Stimulated activated CD4-positive, alpha-beta T cell treated with anti-CD3 and anti-CD28 coated beads, Interleukin-4, amount 100 ng/mL, for 1 hour (primary cell): ENCODE measurements at places on chromosomes 11 and 22.

DNA sequence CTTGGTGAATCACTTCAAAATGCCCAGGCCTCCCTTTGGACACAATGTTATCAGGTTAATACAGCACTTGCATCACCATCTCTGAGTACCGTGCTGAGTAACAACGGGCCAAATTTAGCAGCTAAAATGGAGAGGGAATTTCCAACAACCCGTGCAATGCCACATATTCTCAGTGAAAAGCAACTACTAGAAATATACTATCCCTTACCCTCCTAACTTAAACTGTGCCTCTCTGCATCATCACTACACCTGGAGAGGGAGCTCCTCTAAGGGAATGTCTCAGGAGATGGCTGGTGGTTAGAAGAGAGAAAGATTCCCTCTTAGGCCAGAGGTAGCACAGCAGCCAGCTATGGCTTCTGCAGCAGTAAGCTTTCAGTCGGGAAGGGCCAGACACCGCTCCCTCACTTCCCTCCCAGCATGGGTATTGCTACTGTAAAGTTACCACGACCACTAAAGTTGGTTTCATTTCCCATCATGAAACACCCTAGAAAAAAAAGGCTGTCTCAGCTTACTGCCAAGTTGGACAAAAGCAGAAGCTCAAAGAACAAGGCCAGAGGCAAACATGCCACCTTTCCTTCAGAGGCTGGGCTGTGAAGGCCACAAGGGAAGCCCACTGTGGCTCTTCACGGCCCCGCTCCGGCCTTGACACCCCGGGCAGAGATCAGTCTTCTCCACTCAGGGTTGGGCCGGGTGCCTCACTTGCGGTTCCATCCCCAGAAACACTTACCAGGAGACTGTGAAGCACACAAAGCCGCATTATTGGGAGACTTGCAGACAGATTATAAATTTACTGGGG lies 3.9 kb downstream of the MAML2 start:
- peak; percentile 31 for DNase-seq

DNA sequence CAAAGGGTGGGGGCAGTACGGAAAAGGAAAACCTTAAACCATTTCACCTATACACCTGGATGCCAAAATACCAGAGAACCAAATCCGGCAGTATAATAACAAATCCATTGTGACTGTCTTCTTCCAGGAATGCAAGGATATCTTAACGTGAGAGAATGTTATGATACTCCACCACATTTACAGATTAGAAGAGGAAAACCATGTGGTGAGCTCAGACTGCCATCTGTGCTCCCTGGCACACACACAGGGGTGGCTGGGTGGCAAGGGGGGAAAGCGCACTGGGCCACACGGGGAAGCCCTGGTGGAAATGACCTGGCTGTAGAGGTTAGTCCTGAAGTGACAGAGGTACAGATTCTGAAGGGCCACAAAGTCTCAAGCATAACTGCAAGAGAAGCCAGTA lies 9.9 kb downstream of the EIF1AD start:
- DNase-seq: no peak

GRCh38 chr22:31917227-31917921 lies 27.0 kb upstream of the YWHAH start:
- DNase-seq: no peak

- DNase-seq: no peak
Measured at GRCh38 chr11:96307776-96308140, 35.2 kb downstream of the MAML2 start.

DNA sequence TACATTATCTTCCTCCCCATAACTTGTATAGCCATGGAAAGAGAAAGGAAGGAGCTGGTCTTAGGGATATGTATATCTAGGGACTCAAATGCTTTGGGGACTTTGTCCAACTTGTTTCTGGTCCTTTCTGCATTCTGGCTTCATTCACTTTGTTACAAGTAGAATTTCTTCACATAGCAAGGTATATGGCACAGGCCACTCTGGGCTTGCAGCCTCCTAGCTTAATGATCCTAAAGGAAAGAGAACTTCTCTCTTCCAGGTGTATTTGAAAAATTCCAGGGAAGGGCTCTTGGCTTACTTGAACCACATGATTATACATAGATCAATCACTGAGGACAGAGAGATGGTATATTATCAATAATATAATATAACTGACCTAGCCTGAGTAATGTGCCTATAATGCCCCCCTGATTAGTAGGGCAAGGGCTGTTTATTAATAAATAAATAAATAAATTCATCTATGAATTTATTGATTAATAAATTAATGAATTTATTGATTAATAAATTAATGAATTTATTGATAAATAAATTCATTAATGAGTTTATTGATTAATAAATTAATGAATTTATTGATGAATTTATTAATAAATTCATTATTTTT lies 48.2 kb upstream of the CEP295 start:
- DNase-seq: no peak

DNA sequence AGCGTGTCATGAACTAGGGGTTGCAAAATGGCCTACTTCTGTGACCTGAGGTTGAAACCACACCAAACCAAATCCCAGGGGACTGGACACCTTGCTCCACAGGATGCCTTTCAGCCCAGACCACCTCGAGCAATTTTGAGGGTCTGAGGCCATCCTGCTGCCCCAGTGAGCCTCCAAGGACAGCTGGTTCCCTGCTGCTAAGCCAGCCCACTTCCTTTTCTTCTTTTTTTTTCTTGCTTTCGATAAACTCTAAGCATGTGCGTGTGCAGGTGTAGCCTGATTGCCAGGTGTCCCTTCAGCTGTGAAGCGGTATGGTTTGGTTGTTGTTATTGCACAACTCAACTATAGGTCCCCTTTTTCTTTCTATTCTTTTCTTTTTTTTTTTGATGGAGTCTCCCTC lies 2.7 kb downstream of the CRYBB1 start:
- no peak for DNase-seq

DNA sequence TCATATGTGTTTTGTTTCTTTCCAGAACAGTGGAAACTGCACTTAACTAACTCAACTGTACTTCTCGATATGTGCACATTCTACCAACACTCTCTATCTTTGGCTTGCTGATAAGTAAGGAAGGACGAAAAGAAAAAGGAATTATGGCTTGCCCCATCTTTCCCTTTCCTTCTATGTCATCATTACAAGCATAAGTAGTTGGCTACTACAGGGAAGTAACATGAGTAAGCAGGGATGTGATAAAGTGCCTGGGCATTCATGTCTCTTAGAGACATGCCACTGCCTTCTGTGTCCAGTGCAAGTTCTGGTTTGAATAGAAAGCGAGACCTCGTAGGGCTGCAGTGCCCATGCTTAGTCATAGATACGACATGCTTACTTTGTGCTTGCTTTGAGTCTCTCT lies 342.5 kb downstream of the ETS1 start:
- DNase-seq: no peak

GRCh38 chr22:30408388-30409102 lies 11.7 kb downstream of the SEC14L2 start:
- DNase-seq: no peak

GRCh38 chr11:110894224-110894623 lies 182.0 kb upstream of the ARHGAP20 start:
- no peak for DNase-seq

- DNase-seq: no peak
Measured at GRCh38 chr22:28021998-28022660, 103.1 kb upstream of the PITPNB start.

- no peak for DNase-seq
Measured at GRCh38 chr11:106986261-106986660, 32.0 kb downstream of the GUCY1A2 start.

GRCh38 chr22:50276143-50276542 lies 6.0 kb upstream of the MAPK11 start:
- peak; percentile 28 for DNase-seq

DNA sequence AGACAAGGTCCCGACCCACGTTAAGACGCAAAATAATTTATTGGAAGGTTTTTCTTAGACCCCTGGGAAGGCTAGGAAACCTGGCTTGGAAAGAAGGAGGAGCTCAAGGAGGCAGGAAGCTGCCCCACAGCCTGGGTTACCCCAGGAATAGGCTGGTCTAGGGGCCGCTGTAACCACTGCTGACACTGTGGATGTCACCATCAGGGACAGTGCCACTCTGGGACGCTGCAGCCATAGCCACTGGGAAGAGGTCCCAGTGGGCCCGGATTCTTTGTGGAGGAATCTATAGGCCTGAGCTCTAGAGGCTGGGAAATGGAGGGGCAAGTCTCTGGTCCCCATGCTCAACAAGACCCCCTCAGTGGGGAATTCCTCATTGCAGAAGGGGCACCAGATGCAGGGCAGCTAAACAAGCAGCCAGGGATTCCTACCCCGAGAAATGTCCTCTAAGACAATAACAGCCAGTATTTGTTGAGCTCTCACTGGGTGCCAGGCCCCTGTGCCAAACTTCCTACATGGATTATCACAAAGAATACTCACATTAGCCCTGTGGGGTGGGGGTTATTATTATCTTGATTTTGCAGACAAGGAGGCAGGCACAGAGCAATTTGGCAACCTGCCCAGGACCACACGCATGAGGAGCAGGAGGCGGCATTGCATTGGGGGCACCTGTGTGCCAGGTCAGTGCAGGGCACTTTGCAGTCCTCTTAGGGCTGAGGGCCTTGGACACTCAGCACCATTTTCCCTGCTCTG lies 19.5 kb upstream of the CHKA start:
- DNase-seq: no peak

- DNase-seq: no peak
Measured at GRCh38 chr11:34728609-34729008, 107.7 kb downstream of the EHF start.

GRCh38 chr22:49017482-49018329 lies 810.0 kb downstream of the BRD1 start:
- DNase-seq: no peak
